HS-5 (cell line): ENCODE measurements at places on chromosomes 16 and 17.

DNA sequence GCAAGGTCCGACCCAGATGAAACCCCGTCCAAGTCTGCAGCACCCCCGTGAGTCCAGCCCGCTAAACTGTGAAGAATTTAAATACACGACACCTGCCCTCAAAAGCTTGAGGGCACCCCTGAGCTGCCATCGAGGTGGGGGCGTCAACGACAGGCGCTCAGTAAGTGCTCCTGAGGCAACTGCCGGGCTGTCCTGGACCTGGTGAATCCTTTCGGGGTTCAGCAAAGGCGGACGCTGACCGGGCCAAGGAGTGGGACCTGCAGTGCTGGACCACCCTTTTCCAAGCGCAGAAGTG lies 512 bp upstream of the ENDOV start:
- no peak for DNase-seq

GRCh38 chr16:30445149-30445407 lies 596 bp downstream of the SEPHS2 start:
- no peak for DNase-seq

DNA sequence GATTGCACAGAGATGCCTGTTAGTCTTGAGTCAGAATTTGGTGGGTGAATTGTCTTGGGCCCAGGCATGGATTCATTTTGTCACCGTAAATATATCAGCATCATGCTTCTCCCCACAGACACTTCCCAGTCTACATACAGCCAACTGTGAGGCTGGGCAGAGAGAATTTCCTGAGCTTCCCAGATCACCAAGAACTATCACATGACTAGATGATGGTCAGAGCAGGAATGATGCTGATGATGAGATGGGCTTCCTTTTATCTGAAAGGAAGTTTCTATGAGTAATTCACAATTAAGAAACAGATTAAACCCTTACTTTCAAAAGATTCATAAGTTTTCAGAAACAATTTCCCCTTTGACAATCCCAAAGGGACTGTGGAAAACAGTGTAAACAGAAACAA lies 323 bp upstream of the KRTAP9-9 start:
- no peak for DNase-seq

DNA sequence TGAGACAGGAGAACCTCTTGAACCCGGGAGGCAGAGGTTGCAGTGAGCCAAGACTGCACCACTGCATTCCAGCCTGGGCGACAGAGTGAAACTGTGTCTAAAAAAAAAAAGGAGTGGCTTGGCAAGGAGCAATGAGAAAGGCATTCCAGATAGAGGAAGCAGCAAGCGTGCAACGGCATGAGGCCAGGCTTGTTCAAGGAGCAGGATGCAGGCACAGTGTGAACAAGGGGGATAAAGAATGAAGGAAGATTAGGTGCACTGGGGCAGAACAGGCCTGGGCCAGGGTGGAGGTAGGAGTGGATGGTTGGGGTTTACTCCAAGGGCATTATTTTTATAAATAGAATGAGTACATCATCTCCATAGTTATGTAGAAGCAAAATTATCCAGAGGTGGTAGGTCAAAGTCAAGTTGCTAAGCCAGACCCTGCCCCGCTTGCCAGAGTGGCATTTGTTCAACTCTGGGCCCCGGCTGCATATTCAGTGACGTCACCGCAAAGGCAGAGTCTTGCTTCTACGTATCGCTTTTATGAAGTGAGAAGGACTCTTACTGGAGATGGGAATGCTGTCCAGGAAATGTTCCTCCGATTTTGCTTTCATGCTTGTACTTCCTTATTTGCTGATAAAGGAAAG lies 100.2 kb downstream of the KATNIP start:
- DNase-seq = no peak

GRCh38 chr16:75750528-75750927 lies 24.2 kb upstream of the CPHXL start:
- DNase-seq = no peak

DNA sequence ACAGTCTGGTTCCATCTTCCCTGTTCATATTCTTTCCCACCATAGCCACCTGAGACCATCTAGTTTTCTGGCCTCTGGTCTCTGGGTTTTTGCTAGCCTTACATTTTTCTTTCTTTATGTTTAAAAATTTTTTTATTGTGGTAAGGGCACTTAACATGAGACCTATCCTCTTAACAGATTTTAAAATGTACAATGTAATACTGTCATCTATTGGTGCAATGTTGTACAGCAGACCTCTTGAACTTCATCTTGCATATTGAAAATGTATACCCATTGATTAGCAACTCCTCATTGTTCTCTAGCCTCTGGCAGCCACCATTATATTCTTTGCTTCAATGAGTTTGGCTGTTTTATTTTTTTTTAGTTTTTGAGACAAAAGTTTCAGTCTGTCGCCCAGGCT lies 39.2 kb downstream of the ITGAM start:
- DNase-seq = no peak

- no peak for DNase-seq
Observed at GRCh38 chr17:71057448-71057847, 888.1 kb downstream of the KCNJ2 start.

DNA sequence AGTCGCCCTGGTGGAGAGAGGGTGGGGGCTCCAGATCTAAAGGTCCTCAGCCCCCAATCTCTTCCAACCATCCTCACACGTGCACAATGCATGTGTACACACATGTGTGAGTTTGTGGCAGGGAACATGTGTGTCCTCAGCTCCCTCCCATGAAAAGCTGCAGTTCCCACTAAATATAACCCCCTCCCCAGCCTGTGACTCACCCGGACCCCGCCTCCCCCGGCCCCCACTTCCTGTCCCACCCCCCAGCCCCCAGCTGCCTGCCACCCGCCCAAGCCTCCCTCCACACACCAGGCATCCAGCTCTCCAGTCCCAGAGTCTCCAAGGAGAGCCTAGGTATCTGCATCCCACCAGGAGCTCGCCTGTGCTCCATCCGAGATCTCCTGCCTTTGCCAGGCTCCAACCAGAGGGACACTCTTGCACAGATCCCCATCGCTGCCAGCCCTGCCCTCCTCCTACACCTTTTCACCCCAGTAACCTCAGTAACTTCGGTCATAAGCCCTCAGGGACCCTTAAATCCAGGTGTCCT lies 3.9 kb downstream of the DLG4 start:
- no peak for DNase-seq

GRCh38 chr16:56038564-56039098 lies 152.7 kb upstream of the GNAO1 start:
- DNase-seq = no peak

GRCh38 chr16:53773150-53773846 lies 69.3 kb downstream of the FTO start:
- peak; percentile 40 for DNase-seq

- no peak for DNase-seq
Observed at GRCh38 chr17:34321964-34322363, 2.7 kb downstream of the CCL8 start.

DNA sequence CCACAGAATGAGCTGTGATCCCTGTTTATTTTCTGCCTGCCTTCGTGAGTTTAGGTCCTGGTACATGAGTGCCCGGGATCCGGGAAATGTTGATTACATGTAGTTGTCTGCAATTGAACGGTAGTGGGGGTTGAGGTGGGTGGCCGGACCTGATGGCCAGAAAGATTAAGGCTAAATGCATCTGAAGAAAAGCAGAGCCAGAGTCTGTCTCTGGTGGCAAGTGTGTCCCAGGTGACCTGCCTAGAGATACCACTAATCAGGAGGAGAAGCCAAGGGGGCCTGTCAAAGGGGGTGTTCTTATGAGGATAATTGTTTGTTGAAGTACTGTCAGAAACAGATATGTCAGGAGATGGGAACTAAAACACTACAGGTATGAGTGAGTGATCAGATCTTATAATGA lies 154.0 kb upstream of the ASIC2 start:
- DNase-seq = no peak

DNA sequence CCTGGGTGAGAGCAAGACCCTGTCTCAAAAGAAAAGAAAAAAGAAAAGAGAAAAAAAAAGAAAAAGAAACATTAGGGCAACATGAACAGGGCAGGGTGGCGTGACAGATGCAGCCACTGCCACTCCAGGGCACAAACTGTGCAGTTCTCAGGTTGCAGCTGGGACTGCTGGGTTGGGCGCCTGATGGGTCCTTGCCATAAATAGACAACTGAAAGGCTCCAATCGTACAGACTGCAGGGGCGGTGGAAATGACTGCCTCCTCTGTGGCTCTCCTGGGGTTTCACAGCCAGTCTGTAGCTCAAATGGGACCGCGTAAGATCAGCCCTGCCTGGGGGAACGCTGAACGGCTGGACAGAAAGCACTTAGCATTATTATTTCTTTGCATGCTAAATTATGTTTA lies 130.7 kb downstream of the CPPED1 start:
- DNase-seq = no peak

DNA sequence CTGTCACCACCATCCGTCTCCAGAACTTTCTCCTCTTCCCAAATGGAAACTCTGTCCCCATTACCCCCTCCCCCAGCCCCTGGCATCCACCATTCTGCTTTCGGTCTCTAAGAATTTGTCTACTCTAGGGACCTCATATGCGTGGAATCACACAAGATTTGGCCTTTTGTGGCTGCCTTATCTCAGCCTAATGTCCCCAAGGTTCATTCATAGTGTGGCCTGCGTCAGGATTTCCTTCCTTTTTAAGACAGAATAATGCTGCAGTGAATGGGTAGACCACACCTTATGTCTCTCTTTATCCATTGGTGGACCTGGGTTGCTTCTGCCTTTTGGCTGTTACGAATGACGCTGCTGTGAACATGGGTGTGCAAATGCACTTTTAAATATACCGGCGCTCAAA lies 139.7 kb upstream of the PLCG2 start:
- no peak for DNase-seq

DNA sequence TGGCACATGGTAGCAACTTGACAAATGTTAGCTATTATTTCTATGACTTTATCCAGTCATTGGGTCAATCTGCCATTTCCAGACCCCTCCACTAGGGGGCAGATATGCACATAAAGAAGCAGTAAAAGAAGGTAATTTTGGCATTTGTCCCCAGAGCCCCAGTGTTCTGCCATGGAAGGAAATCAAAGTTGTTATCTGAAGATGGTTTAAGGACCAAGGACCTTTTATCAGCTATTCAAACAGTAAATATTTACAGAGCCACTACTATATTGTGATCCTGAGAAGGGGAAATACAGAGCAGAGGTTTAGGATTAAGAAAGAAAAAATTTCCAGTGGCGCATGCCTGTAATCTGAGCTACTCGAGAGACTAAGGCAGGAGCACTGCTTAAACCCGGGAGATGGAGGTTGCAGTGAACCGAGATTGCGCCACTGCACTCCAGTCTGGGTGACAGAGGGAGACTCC lies 20.0 kb downstream of the TRAF4 start:
- DNase-seq = peak; percentile 43

- no peak for DNase-seq
Observed at GRCh38 chr17:36864827-36865430, 72.3 kb upstream of the LHX1 start.

DNA sequence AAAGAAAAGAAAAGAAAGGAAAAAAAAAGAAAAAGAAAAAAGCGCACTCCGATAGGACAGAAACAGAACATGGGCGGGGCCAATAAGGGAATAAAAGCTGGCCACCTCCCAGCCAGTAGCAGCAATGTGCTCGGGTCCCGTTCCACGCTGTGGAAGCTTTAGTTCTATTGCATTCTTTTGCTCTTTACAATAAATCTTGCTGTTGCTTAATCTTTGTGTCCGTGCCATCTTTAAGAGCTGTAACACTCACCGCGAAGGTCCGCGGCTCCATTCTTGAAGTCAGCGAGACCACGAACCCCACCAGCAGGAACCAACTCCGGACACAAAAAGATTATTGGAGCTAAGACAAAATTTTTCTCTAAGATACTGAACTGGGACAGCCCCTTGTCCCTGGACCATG lies 3.1 kb upstream of the ARL5C start:
- DNase-seq = no peak
